ENCODE measurements at places on chromosomes 2 and 18.

DNA sequence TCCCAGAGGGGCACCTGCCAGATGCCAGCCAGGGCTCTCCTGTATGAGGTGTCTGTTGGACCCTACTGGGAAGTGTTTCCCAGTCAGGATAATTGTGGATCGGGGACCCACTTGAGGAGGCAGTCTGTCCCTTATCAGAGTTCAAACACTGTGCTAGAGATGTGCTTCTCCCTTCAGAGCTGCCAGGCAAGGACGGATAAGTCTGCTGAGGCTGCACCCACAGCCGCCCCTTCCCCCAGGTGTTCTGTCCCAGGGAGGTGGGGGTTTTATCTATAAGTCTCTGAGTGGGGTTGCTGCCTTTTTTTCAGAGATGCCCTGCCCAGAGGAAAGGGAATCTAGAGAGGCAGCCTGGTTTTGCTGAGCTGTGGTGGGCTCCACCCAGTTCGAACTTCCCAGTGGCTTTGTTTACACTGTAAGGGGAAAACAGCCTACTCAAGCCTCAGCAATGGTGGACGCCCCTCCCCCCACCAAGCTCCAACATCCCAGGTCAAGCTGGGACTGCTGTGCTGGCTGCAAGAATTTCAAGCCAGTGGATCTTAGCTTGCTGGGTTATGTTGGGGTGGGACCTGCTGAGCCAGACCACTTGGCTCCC is 324.0 kb upstream of the SETBP1 start:
- DNase-seq = no peak

- no peak for DNase-seq
Measured at GRCh38 chr18:62612776-62613175, 90.0 kb downstream of the ZCCHC2 start.

GRCh38 chr2:45470531-45470930 is 140.5 kb downstream of the SRBD1 start:
- no peak for DNase-seq

DNA sequence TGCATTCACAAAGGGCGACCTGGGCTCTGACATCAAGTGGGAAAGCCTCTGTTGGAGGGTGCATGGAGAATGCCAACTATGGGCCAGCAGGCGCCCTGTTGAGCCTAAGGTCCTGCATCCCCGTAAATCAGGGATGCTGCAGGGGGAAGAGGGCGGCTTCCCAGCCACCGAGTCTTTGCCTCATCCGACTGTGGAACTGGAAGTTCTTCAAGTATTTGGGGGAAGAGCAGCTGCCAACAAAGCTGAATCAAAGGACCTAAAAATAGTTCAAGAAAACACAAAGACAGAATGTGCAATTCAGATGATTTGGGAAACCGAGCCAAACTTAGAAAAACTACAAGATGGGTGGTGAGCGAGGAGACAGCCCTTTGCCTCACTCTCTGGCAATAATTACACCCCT is 281.1 kb upstream of the MGAT5 start:
- DNase-seq = no peak

- no peak for DNase-seq
Measured at GRCh38 chr18:53698907-53699306, 525.6 kb downstream of the MBD2 start.

GRCh38 chr2:47658646-47659320 is 124.2 kb upstream of the MSH6 start:
- DNase-seq = no peak

GRCh38 chr2:160870729-160871465 is 289.3 kb upstream of the TANK start:
- no peak for DNase-seq

DNA sequence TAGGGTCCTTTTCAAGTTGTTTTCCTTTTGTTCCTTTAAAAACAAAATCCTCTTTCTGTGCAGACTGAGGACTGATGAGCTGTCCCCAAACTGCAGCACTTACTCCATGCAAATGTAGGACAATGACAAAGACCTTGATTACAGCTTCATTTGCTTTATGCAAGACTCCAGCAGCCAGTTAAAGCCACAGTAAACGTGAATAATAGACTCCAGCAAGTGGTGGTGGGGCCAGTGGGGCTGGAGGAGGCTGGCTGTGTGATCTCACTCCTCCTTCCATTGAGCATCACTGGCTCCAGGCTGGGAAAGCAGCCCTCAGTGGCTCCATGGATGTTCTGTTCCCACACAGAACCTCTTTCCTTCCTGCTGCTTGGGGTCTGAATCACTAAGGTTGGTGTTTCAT is 306.0 kb upstream of the CELF4 start:
- DNase-seq = no peak

DNA sequence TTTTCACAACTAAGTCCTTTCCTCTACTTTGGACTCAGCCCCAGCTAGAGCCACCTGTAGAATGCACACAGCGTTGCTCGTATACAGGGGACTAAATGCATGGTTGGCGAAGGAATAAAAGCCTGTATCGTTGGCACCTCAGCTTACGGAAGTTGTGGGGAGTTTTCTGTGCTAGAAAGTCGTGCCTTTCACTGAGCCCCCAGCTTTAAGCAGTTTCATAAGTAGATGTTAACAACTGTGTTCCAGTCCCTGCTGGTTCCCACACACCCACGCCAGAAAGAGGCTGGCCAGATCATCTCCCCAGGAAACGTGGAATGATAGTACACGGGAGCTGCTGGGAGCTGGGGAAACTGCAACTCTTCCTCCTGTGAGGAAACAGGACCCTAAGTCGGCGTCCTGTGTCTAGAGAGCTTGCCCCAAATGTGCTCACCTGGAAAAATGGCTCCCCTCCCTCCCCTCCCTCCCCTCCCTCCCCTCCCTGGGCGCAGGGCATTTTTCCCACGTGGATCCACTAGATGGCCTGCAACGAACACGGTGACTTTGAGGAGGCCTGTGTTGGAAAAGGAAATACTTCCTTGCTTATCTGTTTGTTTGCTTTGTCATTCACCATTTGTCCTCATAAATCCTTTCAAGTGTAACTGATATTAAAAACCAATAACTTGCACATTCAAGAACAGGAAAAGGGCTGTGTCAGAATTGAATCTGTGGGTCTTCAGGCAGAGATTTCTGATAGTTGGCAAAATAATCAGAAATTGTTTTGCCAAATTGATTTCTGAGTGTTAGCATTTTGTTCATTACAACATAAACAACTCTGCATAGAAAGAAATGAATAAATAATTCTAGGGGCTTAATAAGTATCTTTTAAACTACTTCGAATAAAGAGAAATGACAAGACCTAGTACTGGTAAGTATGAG is 43.9 kb upstream of the RFX8 start:
- no peak for DNase-seq

DNA sequence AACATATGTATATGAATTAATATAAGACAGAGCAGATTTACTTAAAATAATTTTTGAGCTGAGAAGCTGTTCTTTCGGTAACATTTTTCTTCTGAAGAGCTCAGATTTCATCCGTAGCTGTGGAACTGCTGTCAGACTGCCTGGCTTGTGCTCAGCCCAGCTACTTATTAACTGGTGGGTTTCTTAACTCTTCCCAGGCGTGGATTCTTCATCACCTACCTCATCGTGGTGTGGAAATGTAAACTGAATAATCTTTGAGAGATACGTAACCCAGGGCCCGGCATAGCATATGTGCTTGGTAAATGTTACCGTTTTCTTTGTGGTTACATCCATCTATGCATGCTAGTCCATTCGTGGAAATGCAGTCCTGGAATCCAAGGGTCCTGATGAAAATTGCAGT is 145.0 kb downstream of the MCFD2 start:
- DNase-seq = no peak

- no peak for DNase-seq
Measured at GRCh38 chr18:43876286-43876685, 599.0 kb upstream of the SYT4 start.

DNA sequence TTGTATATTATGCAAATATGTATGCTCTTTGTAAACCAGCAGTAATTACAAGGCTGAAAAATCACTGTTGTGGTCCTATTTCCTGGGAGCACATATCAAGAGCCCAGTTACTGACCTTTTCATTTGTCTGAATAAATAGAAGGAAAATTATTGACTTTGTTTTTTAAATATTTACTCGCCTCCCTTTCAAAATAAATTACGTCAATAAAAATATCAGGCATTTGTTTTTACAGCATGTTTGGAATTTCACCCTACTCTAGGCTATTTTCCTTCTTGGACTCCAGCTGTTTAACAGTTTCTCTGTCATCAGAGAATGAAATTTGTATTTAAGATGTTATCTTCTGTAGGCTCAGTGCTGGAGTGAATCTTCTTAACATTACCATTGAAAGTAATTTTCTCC is 59.9 kb upstream of the LRATD1 start:
- no peak for DNase-seq

GRCh38 chr2:215750763-215751162 is 262.6 kb downstream of the MREG start:
- DNase-seq = no peak

DNA sequence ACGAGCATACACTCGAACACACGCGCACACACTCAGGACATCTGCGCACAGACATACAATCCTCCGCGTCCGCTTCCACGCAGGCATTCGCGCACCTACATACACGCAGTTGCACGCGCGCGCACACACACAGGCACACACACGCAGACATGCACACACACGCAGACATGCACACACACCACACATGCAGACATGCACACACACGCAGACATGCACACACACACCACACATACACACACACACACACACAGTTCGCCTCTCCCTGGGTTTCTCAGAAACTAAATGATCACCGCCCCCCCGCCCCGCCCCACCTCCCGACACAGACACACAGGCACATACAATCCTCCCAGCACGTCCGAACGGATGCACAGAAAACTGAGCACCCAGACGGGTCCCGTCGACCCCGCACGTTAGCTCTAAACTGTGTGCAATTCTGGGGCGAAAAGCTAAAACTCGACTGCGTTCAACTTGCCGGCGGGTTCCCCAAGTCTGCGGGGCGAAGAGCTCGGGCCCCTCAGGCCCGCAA is 1.0 kb downstream of the EPHA4 start:
- no peak for DNase-seq

DNA sequence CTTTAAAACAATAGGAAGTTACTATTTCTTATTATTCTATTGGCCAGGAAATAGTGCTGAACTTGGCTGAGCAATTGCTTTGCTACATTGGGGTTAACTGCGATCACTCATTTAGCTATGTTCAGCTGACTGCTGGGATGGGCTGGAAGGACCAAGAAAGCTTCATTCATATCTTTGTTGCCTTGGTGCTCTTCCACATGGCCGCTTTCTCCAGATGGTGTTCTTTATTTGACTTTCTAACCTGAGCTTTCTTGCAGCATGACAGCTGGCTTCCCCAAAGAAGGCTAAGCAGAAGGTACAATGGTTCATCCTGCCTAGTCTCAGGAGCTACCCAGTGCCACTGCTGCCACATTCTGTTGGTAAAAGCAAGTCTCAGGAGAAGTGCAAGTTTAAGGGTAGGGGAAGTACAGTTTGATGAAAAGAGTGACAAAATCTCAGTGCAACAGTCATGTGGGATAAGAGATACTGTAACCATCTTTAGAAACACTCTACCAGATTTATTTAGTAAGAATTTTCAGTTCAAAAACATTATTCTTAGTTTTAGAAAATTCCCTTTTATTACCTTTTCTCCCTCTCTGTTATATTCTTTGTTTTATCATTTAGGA is 180.6 kb upstream of the RBMS1 start:
- no peak for DNase-seq

GRCh38 chr18:8507915-8508705 is 101.1 kb upstream of the RAB12 start:
- no peak for DNase-seq

GRCh38 chr2:55923091-55923981 is at the start of gene EFEMP1:
Gene EFEMP1 (minus strand): TSS chr2:55923782. CDS start chr2:55922440, 1,342 bp downstream.
- no peak for DNase-seq

GRCh38 chr18:70261141-70261788 is 27.6 kb upstream of the SOCS6 start:
- no peak for DNase-seq

- peak; percentile 10 for DNase-seq
Measured at GRCh38 chr18:62325806-62326645, 916 bp downstream of the TNFRSF11A start.

- no peak for DNase-seq
Measured at GRCh38 chr18:14117606-14118005, 14.6 kb downstream of the ZNF519 start.

- no peak for DNase-seq
Measured at GRCh38 chr2:102051692-102052277, 60.0 kb downstream of the IL1R2 start.

GRCh38 chr2:173649527-173650219 is 295.0 kb downstream of the CDCA7 start:
- DNase-seq = no peak

GRCh38 chr2:47870641-47871540 is 35.4 kb downstream of the FBXO11 start:
- DNase-seq = no peak

DNA sequence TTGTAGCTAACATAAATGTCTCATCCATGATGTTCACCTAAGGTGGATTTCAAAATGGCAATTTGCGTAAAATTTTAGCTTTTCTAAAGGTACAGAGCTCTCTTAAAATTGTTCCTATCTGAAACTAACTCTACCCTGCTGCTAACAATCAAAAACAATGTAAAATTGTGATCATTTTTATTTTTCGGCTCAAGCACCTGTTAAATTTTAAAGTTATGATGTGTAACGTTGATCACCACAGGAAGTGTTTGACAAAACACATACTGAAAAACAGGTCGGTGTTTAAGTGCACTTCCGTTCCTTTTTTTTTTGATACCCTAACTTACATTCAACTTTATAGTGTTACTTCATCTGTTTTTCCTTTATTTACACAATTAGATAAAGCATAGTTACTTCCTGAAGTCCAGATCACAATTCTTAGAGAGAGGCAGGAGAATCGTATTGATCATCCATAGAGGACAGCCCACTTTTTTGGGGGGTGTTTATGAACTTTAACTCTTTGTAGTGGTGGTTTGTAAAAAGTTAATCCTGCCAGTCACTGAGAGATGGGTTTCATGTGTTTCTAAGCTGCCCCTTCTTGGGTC is 6.0 kb upstream of the NCK2 start:
- no peak for DNase-seq

GRCh38 chr2:46874236-46874929 is 41.2 kb downstream of the MCFD2 start:
- no peak for DNase-seq

- no peak for DNase-seq
Measured at GRCh38 chr2:138298120-138298814, 203.3 kb upstream of the SPOPL start.

Measured in GM12864 (cell line).